Naive thymus-derived CD4-positive, alpha-beta T cell (primary cell): ENCODE measurements at places on chromosomes 4 and X. TPM values are rescaled to one million over a fixed set of nuclear protein-coding genes. Genes with fewer than 3 reads are reported as not detected.
A peak's percentile ranks its signal among the peaks of the same experiment; 100 is the strongest.

The SHISA3 gene
- 0.36 TPM in 2 replicates for total RNA-seq

The NUP62CL gene
- total RNA-seq: 2.1 TPM

The JAKMIP1 gene
- not detected for total RNA-seq

The TLR2 gene
- 6.6 TPM for total RNA-seq

The MAGEA8 gene
- not detected for total RNA-seq

The PDE5A gene
- 0.65 TPM for total RNA-seq

The CSN2 gene
- not detected in 2 replicates for total RNA-seq

The WAS gene
- 92.2 TPM for total RNA-seq

The MAGEA9B gene
- not detected in 2 replicates for total RNA-seq

DNA sequence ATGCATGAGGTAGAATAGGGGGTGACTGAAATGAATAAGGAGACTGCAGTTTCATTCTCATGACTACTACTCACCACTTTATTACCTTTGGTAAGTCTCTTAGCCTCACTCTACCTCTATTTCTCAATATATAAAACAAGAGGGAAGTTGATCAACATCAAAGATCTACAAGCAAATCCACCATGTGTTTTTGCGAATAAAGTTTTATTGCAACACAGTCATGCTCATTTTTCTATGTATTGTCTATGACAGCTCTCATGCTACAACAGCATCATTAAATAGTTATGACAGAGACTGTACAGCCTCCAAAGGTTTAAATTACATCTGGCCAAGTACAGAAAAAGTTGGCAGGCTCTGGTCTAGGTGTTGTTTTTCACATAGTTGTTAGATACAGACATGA lies 72.6 kb upstream of the CPEB2 start:
- no peak for DNase-seq

DNA sequence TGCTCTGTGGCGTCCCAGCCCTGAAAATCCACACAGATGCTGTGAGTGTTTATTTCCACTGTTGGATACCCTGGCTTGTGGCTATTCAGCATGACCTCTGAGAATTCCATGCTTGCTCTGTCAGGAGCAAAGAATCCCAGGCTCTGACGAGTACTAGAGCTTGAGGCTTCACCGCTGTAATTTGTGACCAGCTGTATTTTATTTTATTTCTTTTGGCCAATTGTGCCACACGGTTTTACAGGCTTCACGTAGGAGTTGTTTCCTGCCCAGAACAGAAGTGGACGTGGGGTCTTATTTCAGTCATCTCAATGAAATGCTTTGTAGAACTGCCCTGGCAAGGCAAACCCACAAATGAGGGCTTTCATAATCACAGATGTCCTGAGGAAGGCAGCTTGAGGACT lies 69.4 kb upstream of the CLDN34 start:
- DNase-seq: no peak

DNA sequence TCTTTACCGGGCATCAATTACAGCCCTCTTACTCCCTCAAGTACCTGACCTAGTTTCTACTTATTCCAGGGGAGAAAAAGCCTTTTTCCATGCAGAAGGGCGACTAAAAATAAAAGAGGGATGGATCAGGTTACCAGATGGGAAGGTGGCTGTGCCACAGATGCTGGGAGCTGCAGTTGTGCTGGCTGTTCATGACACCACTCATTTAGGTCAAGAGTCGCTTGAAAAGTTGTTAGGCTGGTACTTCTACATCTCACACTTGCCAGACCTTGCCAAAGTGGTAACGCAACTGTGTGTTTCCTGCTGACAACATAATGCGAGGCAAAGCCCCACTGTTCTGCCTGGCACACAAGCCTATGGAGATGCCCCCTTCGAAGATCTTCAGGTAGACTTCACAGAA lies 148.4 kb upstream of the FGF16 start:
- DNase-seq: no peak

GRCh38 chrX:42466332-42467046 lies 311.5 kb downstream of the PPP1R2C start:
- no peak for DNase-seq

DNA sequence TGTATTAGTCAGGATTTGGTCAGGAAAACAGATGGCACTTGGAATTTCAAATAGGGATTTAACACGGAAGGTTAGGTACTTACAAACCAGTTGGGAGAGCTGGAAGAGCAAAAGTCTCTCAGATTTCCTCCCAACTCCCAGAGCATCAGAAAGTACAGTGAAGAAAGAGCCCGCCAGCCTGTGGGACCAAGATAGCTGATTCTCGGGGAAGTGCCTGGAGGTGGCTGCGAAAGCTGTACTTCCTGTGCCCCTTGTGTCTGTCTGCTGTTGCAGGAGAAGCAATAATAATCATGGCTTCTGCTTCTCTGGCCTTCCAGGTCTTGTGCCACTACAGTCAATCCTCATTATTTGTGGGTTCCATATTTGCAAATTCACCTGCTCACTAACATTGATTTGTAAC lies 221.0 kb upstream of the BCOR start:
- DNase-seq: no peak

DNA sequence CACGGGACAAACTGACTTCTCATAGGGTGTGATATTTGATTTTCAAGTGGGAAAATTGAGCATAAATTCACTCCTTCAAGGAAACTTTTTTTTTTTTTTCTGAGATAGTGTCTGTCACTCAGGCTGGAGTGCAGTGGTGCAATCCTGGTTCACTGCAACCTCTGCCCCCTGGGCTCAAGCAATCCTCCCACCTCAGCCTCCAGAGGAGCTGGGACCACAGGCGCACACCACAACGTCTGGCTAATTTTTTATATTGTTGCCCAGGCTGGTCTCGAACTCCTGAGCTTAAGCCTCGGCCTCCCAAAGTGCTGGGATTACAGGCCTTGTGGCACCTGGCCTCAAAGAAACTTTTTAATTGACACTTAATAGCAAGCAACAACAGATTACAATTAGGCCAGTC lies 13.8 kb downstream of the CLDN34 start:
- DNase-seq: no peak

DNA sequence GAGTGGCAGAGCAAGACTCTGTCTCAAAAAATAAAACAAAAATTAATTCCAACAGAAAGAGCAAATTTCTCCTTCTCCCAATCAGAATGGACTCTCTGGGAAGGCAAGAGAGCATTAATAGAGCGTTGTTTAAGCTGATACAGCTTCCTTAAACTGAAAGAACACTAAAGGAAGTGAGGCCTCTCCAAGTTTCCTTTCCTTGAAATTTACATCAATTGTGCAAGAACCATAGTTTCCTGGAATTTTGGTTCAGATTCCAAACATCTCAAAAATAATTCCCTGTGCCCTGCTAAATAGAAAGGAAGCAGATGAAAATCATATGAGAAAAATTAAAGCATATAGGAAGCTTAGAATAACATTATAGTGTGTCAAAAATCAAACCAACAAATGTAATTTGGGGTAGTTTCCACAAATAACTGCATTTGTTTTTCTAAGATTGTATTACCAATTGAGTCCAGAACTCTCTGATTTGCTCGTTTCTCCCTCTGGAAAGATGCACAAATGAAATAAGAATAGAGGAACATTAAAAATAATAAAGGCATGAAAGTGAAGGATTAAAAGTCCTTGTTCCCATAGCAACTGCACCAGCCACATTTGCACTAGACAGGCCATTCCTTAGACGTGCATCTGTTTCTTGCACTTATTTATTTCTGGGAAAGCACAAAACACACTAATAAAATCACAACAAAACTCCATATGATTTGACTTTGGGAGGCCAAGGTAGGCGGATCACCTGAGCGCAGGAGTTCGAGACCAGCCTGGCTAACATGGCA lies 3.7 kb upstream of the FAM241A start:
- DNase-seq: no peak

DNA sequence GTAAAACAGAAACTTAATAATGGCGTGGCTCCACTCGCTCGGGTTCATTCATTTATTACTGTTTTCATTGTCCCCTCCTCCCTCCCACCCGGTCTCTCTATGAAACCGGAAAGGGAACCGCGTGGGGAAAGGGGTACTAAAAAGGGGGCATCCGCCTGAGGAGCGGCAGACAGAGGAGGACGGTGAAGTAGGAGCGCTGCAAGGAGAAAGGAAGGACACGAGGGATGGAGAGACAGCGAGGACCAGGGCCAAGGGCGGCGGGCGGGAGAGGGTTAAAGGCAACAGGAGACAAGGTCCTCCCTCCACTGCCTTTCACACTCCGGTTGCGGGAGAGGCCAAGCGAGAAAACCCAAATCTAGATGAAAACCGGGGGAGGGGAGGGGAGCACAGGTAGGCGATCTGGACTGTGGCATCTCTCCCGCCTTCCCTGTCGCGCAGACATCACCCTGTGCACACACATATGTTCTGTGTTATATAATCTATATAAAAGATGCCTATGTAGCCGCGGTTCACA lies 829 bp downstream of the ELOVL6 start:
- peak; percentile 16 for DNase-seq

DNA sequence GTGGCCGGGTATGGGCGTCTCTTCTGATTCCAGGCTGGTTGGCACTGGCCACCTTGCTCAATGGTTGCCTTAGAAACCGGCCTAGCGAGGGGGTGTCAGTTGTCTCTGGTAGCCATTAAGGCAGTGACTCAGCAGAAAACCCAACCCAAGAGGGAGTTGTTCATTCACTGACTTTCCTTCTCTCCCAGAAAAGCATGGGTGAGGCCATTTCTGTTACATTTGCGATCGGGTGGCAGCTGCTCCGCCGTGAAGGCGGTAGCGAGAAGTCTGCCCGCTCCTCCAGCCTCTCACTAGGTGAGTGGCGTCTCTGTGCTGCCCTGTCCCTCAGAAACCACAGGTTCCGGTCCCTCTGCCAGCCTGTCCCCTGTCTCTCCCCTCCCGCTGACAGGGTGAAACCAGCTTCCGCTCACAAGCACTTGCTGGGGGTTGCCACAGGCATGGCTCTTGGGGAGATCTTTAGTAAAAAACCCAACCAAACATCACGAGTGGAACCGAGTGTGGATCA lies 17.4 kb downstream of the IRAK1 start:
- DNase-seq: no peak

- no peak for DNase-seq
Observed at GRCh38 chrX:71549986-71550385, 17.1 kb downstream of the OGT start.

DNA sequence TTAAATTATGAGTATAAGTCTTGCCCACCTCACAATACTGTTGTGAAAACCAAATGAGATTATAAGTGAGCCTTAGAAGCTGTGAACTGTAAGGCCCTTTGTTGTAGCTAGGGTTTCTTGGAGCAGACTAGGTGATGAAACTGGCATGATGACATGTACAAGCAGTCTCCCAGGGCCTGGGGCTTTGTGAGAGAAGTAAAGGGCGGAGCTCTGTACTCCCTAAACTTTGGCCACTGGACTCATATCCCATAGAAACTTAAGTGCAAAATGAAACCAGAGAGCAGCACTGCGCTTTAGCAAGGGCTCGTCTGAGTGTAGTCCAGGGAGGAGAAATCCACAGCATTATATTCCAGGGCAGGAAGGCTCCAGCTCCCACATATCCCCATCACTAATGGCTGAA lies 385.6 kb upstream of the FGF16 start:
- no peak for DNase-seq

- DNase-seq: peak; percentile 53
Observed at GRCh38 chr4:8200302-8200975, 1.3 kb downstream of the SH3TC1 start.

- no peak for DNase-seq
Observed at GRCh38 chr4:111854494-111855087, 290.7 kb upstream of the FAM241A start.

DNA sequence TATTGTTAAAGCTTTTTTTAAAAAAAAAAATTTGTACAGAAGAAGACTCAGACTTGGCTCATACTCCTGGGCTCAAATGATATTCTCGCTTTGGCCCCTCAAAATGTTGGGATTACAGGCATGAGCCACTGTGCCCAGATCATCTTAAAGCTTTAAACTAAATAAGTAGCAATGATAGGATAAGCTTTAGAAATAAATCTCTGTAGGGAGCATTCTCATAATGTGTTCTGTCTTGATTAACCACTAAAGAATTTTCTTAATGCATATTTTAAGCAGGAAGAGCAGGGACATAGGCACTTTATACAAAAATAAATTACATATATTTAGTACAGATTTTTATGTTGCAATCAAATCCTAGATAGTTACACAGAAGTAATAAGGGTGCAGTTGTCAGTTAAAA lies 667.2 kb downstream of the GRID2 start:
- no peak for DNase-seq

DNA sequence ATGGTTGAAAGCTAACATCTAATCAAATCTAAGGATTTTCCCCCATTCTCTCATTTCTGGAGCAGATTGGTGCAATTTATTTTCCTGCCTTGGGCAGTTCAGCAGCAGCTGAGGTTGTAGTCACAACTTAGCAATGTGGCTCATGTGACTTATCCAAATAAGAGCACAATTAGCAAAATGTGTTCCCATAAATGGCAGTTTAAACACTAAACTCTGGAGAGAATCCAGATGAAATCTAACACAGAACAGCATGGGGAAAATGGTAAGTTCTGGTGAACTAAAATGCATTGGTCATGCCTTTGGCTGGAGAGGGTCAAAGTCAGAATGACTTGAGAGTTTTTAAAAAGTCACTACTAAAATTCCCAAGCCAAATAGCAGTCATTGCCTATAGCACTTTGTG lies 422.6 kb upstream of the DIPK2B start:
- DNase-seq: no peak

- no peak for DNase-seq
Observed at GRCh38 chr4:7910263-7910896, 29.3 kb downstream of the AFAP1 start.

GRCh38 chr4:6703786-6704185 lies 5.9 kb downstream of the MRFAP1L1 start:
- DNase-seq: no peak

DNA sequence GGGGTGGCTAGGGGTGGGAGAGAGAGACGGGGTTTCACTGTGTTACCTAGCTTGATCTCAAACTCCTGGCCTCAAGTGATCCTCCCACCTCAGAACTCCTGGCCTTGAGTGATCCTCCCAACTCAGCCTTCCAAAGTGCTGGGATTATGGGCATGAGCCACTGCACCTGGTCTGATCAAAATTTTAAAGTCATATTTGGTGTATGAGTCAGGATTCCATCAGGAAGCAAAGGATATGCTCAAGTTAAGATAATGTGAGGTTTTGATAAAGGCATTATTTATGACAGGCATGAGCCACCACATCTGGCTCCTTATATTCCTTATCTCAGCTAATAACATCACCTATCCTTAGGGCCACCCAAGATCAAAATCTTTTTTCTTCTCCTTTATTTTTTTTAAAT lies 182.0 kb downstream of the SLC4A4 start:
- DNase-seq: no peak

GRCh38 chrX:123884809-123885408 lies 25.1 kb downstream of the XIAP start:
- peak; percentile 45 for DNase-seq

GRCh38 chr4:154503598-154503997 lies 12.0 kb upstream of the DCHS2 start:
- DNase-seq: no peak

- no peak for DNase-seq
Observed at GRCh38 chr4:86035688-86036087, 324.2 kb downstream of the MAPK10 start.
